ENCODE measurements at places on chromosomes 16 and 17. TPM values are rescaled to one million over a fixed set of nuclear protein-coding genes. Genes with fewer than 3 reads are reported as not detected.

SMPD3 gene
- total RNA-seq = under 0.01 TPM

- DNase-seq = no peak
Measured at GRCh38 chr17:31686495-31686894, 172.5 kb downstream of the COPRS start.

DNA sequence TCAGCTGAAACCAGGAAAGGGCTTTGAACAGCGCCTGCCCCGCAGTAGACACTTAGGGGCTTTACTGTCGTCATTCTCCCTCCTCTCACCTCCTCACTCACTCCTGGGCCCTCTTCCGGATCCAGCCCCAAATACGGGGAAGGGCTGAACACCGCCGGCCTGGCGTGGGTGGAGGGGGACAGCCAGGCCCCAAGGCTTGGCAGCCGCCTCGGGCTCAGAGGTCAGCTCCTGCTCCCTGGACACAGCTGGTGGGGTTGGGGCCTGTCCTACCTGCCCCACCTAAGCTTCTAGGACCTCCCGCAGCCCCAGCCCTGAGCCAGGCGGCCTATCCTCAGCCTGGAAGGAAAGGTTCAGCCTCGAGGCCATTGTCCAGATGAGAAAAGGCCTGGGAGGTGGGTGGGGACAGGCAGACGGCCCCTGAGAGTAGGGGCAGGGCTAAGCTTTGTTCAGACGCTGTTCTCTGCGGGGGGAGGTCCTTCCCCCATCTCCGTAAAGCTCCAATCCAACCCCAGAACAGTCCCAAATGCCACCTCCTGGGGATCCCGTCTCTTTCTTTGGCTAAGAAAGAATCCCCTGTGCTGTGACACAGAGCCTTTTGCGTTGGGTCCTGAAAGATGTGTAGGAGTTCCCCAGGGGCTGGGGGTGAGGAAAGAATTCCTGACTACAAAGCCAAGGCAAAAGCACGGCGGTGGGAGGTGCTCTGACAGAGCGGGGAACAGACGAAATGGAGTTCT is 881 bp upstream of the LLGL1 start:
- DNase-seq = no peak

GRCh38 chr17:77213778-77214132 is 73.0 kb downstream of the SEC14L1 start:
- no peak for DNase-seq

GRCh38 chr16:56823081-56823733 is 41.8 kb upstream of the SLC12A3 start:
- DNase-seq = no peak

Data from dermis microvascular lymphatic vessel endothelial cell (primary cell).